ENCODE measurements at places on chromosomes 2 and 18.

DNA sequence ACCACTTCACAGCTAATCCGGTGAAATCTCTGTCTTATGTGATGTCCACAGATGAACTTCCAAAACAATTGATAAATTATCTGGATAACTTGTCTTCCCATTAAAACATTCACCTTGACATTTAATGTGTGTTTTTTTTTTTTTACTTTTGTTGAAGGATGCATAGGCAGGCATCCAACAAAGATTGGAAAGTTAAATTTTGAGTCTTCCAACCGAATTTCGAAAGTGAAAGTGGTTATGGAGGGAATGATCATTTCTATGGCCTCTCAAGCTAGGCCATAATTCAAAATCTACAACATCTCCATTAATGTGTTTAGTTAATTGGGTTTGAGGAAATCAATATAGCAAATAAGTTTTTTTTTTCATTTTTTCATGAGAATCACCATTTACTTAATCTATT lies 1495.5 kb upstream of the ACVR2A start:
- no peak for DNase-seq

GRCh38 chr18:48470484-48471180 lies 61.4 kb upstream of the ZBTB7C start:
- no peak for DNase-seq

GRCh38 chr18:67730886-67731285 lies 214.4 kb upstream of the DSEL start:
- peak; percentile 23 for DNase-seq

DNA sequence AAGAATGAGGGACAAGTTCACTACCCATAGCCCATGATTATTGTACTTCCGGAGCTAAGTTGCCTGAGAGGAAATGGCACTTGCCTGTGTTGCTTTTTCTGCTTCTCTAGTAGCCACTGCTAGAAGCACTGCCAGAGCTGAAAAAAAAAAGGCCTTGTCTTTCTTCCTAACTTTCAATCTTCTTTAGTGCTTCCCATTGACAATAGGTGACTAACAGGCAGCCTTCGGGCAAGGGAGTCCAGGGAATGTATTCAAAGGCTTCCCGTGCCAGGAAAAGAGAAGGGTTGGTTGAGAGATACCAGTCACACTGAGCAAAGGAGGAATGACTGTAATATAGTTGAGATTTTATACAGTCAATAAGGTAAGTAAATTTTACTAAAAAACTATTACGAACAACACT lies 242.0 kb downstream of the CALCRL start:
- no peak for DNase-seq

GRCh38 chr18:24443870-24444269 lies 16.6 kb upstream of the HRH4 start:
- no peak for DNase-seq

DNA sequence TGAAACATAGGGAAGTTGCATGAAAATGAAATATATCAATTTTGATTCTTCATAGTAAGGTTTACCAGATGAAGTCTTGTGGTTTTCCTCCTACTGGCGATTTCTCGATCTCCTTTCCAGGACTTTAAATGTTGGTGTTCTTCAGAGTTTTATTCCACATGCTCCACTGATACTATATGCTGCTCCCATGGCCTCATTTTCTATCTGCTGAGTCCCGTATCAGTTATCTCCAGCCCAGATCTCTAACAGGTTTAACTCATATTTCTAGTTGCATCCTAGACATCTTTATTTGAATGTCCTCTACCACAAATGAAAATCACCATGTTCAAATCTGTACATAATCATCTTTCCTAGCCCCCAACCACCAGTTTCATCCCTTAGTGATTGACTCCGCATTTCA lies 71.8 kb downstream of the COX7A2L start:
- DNase-seq, result no peak

- DNase-seq, result peak; percentile 32
Observed at GRCh38 chr18:44149706-44150105, 531.0 kb upstream of the SETBP1 start.

- peak; percentile 72 for DNase-seq
Observed at GRCh38 chr2:234963773-234964615, 12.2 kb downstream of the SH3BP4 start.

- no peak for DNase-seq
Observed at GRCh38 chr18:64148988-64149387, at the start of gene LINC00305. TSS of gene LINC00305 (minus strand) at chr18:64149088.

GRCh38 chr2:206452750-206453149 lies 9.4 kb downstream of the ADAM23 start:
- DNase-seq, result no peak

GRCh38 chr18:13545514-13545913 lies 180.8 kb downstream of the FAM210A start:
- DNase-seq, result no peak
